ENCODE measurements at places on chromosomes 7 and 10.
A peak's percentile ranks its signal among the peaks of the same experiment; 100 is the strongest.

GRCh38 chr7:42843205-42843800 is 68.6 kb downstream of the C7orf25 start:
- DNase-seq, result peak; percentile 35

- DNase-seq, result no peak
These were observed 749.2 kb upstream of the PCDH15 start for GRCh38 chr10:55550236-55550635.

- DNase-seq, result no peak
These were observed 159.4 kb downstream of the ANLN start for GRCh38 chr7:36549029-36549428.

DNA sequence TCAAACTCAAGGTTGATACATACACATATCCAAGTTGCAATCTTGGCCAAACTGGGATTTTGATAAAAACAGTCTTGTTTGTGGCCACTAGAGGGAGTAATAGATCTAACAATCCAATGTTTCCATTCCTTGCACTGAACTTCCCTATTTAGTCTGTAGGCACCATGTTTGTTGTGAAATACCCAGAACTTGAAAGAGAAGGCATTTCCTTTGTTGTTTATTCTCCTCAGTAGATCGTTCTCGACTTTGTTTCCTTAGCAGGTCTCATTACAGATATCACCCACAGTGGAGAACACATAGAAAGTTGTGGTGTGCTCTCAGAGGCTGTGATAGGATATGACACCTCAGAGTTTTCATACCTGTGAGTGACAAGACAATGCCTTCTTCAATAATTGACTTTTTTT is 70.3 kb upstream of the MXI1 start:
- DNase-seq, result peak; percentile 75

DNA sequence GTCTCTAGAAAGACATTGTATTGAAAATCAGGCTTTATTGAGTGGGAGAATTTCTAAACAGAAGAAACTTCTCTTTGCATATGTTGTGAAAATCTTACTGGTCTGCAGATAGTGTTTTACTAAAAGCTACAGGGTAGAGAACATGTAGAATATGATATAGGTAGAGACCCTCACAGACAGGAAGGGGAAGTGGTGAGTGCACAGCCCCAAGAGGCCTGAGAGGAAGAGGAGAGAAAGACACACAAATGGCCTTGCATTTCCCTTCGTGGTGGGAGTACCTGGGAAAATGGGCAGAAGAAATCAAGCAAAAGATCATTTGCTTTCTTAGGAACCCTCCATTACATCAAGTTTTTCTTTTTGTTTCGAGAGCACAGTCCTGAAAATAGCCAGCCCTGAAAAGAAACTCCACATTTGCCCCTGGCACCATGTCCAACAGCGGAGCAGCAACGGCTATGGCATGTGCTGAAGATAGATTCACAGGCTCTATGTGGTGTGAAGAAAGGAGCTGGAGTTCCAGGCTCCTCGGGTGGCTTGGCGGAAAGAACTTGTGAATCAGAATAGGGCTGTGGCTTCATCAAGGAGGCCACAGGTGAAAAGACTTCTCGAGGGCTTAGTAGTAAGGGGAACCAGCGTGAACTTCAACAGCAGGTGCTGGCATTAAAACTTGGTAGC is 143.5 kb downstream of the CALCR start:
- DNase-seq, result no peak

DNA sequence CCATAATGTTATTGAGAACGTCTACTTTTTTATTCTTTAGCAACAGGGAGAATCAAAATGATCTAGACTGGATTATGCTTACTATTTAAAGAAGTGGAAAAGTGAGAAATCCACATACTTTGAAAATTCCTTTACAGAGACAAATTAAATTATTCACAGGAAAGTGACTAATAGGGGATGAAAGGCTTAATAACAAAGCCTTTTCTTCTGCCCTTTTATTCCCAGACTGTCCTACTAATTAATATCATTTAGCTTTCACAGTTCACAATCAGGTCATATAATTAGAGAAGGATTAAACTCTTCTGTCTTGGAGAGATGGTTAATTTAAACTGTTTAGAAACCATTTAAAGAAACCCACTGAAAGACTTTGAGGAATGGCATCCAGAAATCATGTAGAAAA is 58.8 kb downstream of the ARL4A start:
- no peak for DNase-seq

GRCh38 chr7:158710651-158711102 is 6.1 kb upstream of the NCAPG2 start:
- DNase-seq, result no peak

- DNase-seq, result peak; percentile 58
These were observed 82.6 kb upstream of the ABCB5 start for GRCh38 chr7:20532890-20533289.
